Activated T-cell treated with anti-CD3 and anti-CD28 coated beads, Interleukin-2, amount 50 U/mL, for 24 hours (primary cell): ENCODE measurements at places on chromosomes 1 and 21.

DNA sequence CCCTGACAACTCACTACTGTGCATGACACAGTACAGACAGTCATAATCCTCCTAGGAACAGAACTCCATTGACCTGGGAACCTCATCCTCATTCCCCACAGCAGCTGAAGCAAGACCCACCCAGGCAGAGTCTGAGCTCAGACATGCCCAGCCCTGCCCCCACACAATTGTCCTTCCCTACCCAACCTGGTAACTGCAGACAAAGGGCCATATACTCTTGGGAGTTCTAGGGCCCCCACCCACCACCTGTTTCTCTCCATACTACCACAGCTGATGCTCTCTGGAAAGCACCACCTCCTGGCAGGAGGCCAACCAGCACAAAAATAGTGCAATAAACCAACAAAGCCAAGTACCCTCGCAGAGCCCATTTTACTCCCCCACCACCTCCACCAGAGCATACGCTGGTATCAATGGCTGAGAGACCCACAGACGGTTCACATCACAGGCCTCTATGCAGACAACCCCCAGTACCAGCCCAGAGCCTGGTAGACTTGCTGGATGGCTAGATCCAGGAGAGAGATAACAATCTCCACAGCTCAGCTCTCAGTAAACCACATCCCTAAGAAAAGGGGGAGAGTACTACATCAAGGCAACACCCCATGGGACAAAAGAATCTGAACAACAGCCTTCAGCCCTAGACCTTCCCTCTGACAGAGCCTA, 159.7 kb upstream of the CXADR start:
- H3K27ac ChIP-seq: no peak overlapping the region
- no peaks in the 10 kb centered on the region for H3K36me3 ChIP-seq
- DNase-seq: no peak
- peaks cover 12% of the 10 kb centered on the region for H3K27me3 ChIP-seq

DNA sequence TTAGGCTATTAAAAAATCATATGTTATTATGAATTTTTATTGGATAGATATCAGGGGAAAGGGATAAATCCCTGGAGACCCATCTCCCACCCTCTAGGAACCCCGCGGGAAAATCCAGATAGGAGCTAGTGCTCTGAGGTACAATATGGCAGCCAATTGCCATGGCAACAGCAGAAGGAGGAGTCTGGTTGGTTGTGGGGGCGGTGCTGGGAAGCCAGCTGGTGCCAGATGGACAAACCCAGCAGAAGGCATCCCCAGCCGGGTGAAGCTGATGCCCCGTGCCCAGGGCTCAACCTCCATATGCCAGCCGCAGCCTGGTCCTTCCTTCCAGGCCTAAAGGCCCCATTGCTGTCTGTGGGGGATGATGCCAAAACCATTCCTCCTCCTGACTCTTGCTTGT, 38.3 kb downstream of the RHBG start:
- no peak overlapping the region for H3K4me3 ChIP-seq
- H3K36me3 ChIP-seq: no peaks in the 10 kb centered on the region
- no peak for DNase-seq
- no peaks in the 10 kb centered on the region for H3K4me1 ChIP-seq

GRCh38 chr1:219465212-219466093, 147.5 kb downstream of the ZC3H11B start:
- peaks cover 2% of the 10 kb centered on the region for H3K27me3 ChIP-seq
- H3K4me3 ChIP-seq: no peak overlapping the region
- no peak for DNase-seq
- peaks cover 12% of the 10 kb centered on the region for H3K4me1 ChIP-seq
- H3K36me3 ChIP-seq: no peaks in the 10 kb centered on the region

DNA sequence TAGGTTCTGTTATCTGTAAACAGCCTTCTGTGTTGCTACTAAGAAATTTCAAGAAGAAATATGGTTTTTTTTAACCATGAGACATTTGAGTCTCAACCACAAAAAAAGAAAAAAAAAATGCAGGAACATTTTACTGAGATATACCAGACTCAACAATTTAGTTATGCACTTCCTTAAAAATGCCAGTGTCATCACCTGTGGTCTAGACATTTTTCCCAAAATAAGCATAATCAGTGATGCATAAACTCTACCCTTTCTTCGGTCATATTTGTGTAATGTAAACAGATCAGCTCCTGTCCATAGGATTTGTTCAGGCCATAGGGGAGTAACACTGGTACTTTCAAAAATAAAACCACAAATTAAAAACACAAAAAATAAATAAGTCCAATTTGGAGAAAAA, 122.6 kb upstream of the TNFSF4 start:
- peaks cover 24% of the 10 kb centered on the region for H3K4me1 ChIP-seq
- H3K27ac ChIP-seq: no peak overlapping the region

- H3K36me3 ChIP-seq: no peaks in the 10 kb centered on the region
- no peak for DNase-seq
- peaks cover 72% of the 10 kb centered on the region for H3K27me3 ChIP-seq
- H3K4me3 ChIP-seq: peak overlapping the region; percentile 77
Measured at GRCh38 chr1:186681121-186681520, 898 bp upstream of the PTGS2 start.

GRCh38 chr1:117802531-117803257, 126.7 kb downstream of the GDAP2 start:
- no peaks in the 10 kb centered on the region for H3K36me3 ChIP-seq
- H3K4me3 ChIP-seq: no peak overlapping the region
- H3K27me3 ChIP-seq: peaks cover 29% of the 10 kb centered on the region
- H3K27ac ChIP-seq: no peak overlapping the region

DNA sequence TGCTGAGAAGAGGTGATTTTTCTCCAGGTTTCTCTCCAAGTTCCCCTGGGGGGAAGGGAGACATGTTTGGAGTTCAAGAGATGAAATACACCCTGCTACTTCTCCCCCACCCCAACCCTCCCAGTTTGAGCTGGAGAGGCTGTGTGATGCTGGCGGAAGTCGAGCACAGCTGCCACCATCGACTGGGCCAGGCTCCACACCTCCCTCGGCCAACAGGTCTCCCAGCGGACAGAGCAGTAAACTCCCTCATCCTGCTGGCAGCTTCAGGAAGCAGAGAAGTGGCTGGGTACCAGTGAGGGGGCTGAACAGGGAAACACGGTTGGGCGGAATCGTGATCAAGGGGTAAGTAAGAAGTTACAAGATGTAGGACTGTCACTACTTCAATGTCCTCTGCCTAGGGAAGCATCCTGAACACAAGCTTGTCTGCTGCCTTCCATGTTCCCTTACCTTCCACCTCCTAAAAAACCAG, 6.6 kb upstream of the NHLH1 start:
- no peak overlapping the region for H3K27ac ChIP-seq
- H3K4me1 ChIP-seq: no peaks in the 10 kb centered on the region
- H3K4me3 ChIP-seq: no peak overlapping the region
- H3K27me3 ChIP-seq: no peaks in the 10 kb centered on the region
- peaks cover 58% of the 10 kb centered on the region for H3K36me3 ChIP-seq
- DNase-seq: no peak

GRCh38 chr1:221810406-221810805, 68.5 kb upstream of the DUSP10 start:
- H3K36me3 ChIP-seq: no peaks in the 10 kb centered on the region
- H3K27ac ChIP-seq: peak overlapping the region; percentile 3
- no peak for DNase-seq

DNA sequence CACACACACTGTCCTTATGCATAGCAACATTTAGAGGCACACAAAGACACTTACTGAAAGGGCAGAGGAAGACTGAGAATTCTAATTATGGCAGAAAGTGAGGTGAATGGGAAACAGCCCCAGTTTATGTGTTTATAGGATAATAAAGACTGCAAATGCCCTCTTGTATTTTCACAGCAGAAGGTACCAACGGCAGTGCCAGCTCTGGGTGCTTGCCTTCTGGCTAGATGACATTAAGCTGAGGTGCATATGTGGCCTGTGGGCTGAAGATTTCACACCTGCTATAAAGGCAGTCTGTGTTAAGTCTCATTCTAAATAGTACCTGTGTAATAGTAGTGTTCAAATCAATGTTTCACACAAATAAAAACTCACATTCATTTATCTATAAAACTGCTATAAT, 347.2 kb upstream of the ZRANB2 start:
- no peaks in the 10 kb centered on the region for H3K27me3 ChIP-seq
- no peaks in the 10 kb centered on the region for H3K36me3 ChIP-seq
- no peaks in the 10 kb centered on the region for H3K4me1 ChIP-seq
- no peak for DNase-seq
- H3K4me3 ChIP-seq: no peak overlapping the region

- H3K4me1 ChIP-seq: peaks cover 44% of the 10 kb centered on the region
- no peaks in the 10 kb centered on the region for H3K36me3 ChIP-seq
Measured at GRCh38 chr1:58574816-58575215, 2.2 kb downstream of the TACSTD2 start.

GRCh38 chr1:101407505-101408211, 170.8 kb downstream of the S1PR1 start:
- H3K36me3 ChIP-seq: no peaks in the 10 kb centered on the region
- no peak for DNase-seq
- no peak overlapping the region for H3K27ac ChIP-seq
- H3K27me3 ChIP-seq: peaks cover 12% of the 10 kb centered on the region

GRCh38 chr1:188281921-188282320, 1453.2 kb downstream of the PLA2G4A start:
- no peak overlapping the region for H3K27ac ChIP-seq
- H3K36me3 ChIP-seq: no peaks in the 10 kb centered on the region
- H3K4me3 ChIP-seq: no peak overlapping the region
- no peaks in the 10 kb centered on the region for H3K27me3 ChIP-seq
- no peaks in the 10 kb centered on the region for H3K4me1 ChIP-seq
- no peak for DNase-seq

GRCh38 chr1:82931006-82931405, 1067.9 kb downstream of the TTLL7 start:
- no peaks in the 10 kb centered on the region for H3K27me3 ChIP-seq
- no peak overlapping the region for H3K27ac ChIP-seq
- H3K36me3 ChIP-seq: no peaks in the 10 kb centered on the region
- H3K4me3 ChIP-seq: no peak overlapping the region
- H3K4me1 ChIP-seq: peaks cover 4% of the 10 kb centered on the region
- no peak for DNase-seq

GRCh38 chr1:27931184-27931583, 3.6 kb upstream of the SMPDL3B start:
- no peak overlapping the region for H3K27ac ChIP-seq
- H3K4me3 ChIP-seq: no peak overlapping the region

- H3K27ac ChIP-seq: no peak overlapping the region
- H3K27me3 ChIP-seq: peaks cover 13% of the 10 kb centered on the region
- no peaks in the 10 kb centered on the region for H3K36me3 ChIP-seq
- H3K4me3 ChIP-seq: no peak overlapping the region
Measured at GRCh38 chr1:29485096-29485925, 249.0 kb downstream of the PTPRU start.
